HS-5 (cell line): ENCODE measurements at places on chromosomes 4 and X.

- DNase-seq, result no peak
Measured at GRCh38 chrX:118495958-118496762, 545 bp downstream of the DOCK11 start.

DNA sequence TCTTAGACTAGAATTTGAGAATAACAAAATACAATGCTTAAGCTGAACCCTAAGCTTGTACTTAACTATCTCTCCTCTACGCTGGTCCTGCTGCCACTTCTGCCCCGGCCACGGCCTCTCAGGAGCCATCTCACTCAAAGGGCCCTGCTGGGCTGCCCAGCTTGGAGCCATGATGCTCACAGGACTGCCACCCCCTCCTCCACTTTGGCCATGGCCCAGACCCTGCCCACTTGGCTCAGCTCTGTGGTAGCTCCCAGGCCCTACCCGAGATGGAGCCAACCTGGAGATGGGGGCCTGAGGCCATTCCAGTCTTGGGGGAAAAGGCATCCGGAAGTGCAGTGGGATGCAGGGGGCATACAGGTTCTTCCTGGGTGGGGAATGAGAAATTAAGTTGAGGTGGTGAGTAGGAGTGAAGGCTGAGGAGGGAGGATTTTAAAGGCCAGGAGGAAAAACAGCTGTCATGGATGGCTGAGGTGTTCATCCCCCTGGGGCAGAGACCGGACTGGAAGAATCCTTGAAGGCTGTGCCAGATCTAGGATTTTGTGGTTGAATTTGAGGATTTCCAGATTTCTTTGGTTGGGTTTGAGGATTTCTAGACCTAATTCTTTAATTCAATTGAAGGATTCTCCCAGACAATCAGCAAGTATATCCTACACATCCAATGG lies 824 bp downstream of the SASH3 start:
- no peak for DNase-seq

DNA sequence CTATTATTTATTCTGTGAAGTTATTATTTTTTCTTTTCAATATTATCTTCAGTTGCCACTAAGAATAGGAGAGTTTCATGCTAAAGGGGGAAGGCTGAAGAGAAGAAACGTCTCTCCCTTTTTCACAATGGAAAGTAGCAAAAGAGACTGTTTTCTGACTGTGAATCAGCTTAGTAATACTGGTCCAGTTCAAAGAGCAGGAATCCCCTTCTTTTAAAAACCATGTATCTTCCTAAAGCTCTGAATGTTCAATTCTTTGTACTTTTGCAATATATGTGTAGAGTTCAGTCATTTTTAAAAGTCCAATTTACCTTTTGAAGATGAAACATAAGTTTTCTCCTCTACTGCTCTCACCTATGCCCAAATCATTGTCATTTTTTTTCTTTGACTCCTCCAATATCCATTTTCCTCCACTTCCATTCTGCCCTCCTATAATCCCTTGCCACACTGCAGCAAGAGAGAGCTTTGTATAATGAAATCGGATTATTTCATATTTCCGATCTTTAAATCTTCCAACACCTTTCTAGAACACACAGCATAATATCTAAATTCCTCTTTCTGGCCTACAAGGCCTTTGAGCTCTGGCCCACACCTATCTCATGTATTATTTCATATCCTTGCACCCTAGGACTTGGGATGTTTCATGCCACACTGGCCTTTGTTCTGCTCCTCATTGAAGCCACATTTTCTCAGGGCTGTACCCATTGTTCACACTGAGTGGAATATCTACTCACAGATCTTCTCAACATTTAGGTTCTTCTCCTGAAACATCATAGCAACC lies 195.3 kb downstream of the CAMK2D start:
- DNase-seq, result no peak

- no peak for DNase-seq
Measured at GRCh38 chr4:1176398-1177273, 4.3 kb upstream of the SPON2 start.

DNA sequence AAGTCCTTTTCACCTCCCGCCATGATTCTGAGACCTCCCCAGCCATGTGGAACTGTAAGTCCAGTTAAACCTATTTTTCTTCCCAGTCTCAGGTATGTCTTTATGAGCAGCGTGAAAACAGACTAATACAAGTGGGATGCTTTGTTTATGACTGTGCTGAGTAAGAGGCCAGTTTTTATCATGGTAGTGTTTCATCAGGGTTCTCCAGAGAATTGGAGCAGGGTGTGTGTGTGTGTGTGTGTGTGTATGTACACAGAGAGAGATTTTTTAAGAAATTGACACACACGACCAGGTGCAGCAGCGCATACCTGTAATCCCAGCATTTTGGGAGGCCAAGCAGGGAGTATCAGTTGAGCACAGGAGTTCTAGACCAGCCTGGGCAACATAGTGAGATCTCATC lies 34.6 kb upstream of the SLC2A9 start:
- no peak for DNase-seq

DNA sequence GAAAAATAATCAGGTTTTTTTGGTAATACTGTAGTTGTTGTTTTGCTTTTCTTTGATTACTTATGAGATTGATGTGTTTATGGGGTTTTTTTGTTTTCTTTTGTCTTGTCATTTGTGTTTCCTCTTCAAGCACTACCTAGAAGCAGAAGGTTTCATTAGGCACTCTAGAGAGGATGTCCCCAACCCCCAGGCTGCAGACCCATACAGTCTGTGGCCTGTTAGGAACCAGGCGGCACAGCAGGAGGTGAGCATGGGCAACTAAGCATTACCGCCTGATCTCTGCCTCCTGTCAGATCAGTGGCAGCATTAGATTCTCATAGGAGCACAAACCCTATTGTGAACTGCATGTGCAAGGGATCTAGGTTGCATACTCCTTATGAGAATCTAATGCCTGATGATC lies 22.9 kb upstream of the NOCT start:
- DNase-seq, result no peak
